ENCODE measurements at places on chromosomes 7 and 10.

- no peak for DNase-seq
Measured at GRCh38 chr7:117129521-117129955, 176.2 kb downstream of the ST7 start.

GRCh38 chr10:110632591-110633215 lies 11.4 kb upstream of the RBM20 start:
- no peak for DNase-seq

DNA sequence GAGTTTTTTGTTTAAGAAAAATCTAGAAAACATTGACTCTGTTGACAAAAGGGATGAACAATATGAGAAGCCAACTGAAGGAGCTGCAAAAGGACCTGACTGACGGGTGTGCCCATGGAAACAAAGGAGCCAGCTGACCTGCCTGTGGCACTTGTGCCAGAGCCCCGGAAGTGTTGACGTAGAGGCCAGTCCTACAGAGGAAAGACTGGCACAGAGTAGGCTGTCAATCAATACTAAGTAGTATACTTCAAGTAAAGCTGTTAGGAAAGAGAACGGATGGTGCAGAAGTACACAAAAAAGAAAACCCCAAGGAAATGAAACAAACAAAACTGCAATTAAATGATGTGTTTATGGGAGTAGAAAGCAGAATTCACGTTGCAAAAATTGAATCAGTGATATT lies 19.0 kb upstream of the ABI1 start:
- no peak for DNase-seq

- no peak for DNase-seq
Measured at GRCh38 chr10:122503886-122504609, 42.7 kb downstream of the HTRA1 start.

- DNase-seq, result no peak
Measured at GRCh38 chr10:57262892-57263291, 901.8 kb upstream of the ZWINT start.

DNA sequence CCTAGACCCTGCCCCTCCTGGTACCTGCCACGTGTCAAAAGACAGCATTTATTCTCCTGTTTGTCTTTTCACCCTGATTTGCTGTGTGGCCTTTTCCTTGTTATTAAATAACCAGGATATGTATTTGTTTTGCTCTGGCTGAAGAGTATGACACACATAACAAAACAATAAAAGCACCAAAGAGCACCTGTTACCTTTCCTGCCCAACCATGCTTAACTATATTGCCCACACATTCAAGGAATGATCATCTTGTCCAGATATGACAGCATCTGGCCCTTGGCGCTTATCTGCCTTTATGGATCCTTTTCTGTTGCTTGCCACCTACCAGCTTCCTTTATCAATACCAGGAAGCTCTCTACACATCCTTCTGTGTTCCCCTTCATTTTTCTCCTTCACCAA lies 357.7 kb downstream of the FGFR2 start:
- no peak for DNase-seq

- DNase-seq, result no peak
Measured at GRCh38 chr10:106513352-106513771, 651.1 kb downstream of the SORCS1 start.

GRCh38 chr7:2088801-2089200 lies 143.9 kb downstream of the MAD1L1 start:
- DNase-seq, result no peak

- DNase-seq, result no peak
Measured at GRCh38 chr10:132698761-132699391, 87.1 kb downstream of the NKX6-2 start.

DNA sequence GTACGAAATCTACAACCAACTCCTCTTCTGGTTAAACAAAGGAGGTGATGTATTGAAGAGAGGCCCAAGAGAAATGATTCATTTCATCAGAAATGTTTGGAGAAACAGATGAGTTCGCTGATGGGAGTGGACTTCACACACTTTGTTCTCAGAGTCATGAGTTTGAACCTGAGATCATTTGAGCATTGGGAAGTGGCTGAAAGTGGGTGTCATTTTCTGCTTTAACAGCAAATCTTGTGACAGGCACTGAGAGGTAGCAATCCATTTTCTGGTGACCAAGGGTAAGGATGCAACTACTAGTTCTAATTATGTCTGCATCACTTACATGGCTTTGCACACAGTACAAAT lies 51.4 kb downstream of the RBM20 start:
- no peak for DNase-seq

DNA sequence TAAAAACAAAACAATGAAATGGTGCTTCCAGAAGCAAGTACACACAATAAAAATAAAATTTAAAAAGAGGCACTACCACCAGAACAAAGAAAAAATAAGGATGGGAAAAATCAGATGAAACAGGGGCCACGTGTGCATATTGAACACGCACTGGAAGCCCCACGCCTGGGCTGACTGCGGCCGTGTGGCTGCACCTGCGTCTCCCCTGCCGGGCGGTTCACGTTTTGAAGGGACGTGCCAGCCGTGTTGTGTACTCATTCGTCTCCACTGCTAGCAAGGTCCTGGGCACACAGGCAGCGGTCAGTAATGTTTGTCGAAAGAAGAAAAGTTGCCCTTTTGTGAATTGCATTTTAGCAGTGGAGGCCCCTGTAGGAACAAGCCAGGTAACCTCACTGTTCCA lies 255.9 kb upstream of the RNF32 start:
- DNase-seq, result no peak

- DNase-seq, result no peak
Measured at GRCh38 chr7:45068236-45069023, 20.3 kb downstream of the NACAD start.

DNA sequence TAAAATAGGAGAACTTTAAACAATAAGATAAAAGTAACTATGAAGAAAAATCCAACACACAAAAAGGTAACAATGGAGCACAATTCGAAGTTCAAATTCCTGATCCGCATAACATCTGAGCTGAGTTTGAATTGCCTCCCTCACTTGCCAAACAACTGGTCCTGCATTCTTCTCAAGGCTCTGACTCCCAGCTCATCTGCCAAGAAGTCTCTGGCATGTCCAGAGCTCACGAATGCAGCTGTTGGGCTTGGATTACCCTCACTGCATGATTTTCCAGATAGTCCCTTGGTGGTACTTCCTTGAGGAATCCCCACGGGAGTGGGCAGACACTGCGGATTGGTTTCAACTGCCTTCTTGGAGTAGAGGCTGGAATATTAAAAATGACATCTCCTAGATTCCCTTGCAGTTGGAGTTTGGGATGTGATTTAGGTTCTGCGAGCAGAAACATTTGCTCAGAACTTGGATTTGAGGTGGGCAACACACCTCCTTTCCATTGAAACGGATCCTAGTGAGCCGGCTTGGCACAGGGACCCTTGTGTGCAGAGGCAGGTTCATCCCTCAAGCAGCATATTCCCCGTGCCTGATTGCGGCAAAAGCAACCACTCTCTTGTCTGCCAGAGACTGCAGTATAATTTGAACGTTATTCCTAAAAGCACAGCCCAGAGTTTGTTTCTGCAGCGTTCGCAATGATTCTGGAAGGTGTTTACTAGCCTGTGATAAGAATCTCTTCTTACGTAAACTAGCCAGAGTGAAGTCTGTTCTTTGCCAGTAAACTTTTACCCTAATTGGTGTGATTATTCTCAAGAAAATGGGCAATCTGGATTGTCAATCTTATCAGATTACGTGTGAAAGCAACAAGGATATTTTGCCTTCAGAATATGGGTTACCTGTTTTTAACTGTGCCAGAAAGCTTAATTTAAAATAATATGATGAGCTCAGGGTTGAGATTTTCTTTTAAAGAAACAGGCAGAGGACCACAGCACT lies 23.4 kb upstream of the PRKCQ start:
- no peak for DNase-seq

DNA sequence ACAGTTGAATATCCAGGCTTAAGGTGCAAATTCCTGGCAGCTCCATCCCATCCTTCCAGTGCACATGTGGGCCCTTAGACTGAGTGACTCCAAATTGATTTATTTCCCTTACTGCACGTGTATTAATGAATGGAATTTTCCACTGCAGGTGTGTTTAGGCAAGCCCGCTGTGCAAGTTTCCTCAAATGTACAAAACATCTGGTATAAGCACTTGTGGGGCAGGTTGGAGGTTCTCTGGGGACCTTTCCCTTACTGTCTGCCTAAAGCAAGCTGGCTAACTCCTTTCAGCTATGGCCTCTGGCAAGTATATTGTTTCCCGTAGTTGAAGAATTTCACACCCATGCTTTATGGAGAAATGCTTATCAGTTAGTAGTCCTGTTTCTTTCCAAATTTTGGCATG lies 25.3 kb upstream of the GIMAP6 start:
- DNase-seq, result no peak

GRCh38 chr10:69202332-69202731 lies 17.8 kb upstream of the HKDC1 start:
- DNase-seq, result peak; percentile 19

GRCh38 chr10:108060246-108060645 lies 895.7 kb upstream of the SORCS1 start:
- DNase-seq, result no peak

- no peak for DNase-seq
Measured at GRCh38 chr7:153061910-153062528, 302.5 kb downstream of the ACTR3B start.

- no peak for DNase-seq
Measured at GRCh38 chr7:31492086-31492485, 21.8 kb upstream of the ITPRID1 start.

DNA sequence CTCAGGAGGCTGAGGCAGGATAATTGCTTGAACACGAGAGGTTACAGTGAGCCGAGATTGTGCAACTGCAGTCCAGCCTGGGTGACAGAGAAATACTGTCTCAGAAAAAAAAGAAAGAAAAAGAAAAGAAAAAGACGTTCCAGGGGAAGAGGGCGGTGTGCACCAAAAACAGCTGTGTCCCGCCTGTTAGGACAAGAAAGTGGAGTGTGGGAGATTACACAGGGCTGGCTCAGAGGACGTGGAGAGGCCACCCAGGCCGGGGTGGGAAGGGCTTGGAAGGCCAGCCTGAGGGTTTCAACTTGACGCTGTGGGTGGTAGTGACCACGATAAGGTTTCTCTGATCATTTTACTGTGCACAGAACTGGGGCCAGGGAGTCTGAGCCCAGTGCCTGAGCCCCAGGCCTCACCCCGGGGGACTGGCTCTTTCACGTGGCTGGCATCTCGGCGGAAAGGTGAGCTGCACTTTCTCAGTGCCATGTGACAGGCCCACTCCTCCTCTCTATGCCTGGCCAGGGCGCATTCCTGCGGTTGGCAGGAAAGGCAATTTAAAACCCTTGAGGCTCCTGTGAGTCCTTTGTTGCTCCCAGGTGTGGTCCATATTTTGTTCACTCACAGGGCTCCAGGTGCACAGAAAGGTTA lies 13.9 kb downstream of the RHBDD2 start:
- DNase-seq, result no peak

DNA sequence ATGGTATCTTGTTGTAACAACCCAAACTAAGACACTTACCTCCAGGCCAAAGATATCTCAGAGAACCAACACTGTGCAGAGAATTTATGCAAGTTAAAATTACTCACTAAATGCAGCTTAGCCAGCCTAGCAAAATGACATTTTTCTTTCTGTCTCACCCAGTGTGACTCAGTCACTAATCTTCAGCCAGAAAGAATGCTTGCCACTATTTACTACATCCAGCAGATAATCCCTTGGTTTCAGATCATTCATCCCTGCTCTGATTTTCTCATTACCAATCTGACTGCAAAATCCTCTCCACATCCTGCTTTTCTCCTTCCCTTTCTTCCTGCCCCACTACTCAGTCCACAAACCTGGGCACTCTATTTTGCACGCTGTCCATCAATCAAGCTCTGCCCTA lies 93.5 kb upstream of the NEBL start:
- no peak for DNase-seq

DNA sequence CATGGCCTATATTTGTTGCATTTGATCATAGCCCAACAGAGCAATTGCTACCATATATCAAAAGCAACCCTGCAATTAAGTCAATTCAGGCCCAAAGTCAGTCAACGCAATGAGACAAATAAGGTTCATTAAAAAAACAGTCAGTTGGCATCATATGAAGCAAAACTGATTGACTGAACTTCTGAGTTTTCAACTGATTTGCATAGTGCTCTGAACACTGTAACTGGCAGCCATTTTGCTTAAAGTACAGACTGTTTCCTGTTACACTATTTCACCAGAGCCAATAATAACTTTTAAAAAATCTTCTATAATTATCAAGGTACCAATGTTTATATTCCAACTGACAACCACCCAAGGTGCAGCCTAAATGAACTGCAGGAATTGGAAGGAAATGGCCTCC lies 68.4 kb upstream of the RAPGEF5 start:
- DNase-seq, result no peak

DNA sequence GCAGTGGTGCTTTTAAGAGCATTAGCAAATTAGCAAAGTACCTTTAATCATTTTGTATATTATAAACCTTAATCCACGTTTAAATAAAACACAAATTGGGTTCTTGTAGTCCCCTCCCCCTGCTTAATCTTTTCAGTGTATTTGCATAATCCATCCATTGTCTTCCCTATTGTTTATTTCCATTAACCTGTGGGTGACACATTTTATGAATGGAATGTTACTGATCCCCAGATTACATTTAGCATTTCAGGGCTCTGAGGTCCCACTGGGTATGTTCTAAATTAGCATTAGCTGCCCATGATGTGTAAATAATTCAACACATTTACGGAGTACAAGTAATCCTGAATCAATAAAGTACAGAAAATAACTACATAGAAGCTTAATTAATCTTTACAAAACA lies 138.4 kb upstream of the FEZF1 start:
- no peak for DNase-seq

DNA sequence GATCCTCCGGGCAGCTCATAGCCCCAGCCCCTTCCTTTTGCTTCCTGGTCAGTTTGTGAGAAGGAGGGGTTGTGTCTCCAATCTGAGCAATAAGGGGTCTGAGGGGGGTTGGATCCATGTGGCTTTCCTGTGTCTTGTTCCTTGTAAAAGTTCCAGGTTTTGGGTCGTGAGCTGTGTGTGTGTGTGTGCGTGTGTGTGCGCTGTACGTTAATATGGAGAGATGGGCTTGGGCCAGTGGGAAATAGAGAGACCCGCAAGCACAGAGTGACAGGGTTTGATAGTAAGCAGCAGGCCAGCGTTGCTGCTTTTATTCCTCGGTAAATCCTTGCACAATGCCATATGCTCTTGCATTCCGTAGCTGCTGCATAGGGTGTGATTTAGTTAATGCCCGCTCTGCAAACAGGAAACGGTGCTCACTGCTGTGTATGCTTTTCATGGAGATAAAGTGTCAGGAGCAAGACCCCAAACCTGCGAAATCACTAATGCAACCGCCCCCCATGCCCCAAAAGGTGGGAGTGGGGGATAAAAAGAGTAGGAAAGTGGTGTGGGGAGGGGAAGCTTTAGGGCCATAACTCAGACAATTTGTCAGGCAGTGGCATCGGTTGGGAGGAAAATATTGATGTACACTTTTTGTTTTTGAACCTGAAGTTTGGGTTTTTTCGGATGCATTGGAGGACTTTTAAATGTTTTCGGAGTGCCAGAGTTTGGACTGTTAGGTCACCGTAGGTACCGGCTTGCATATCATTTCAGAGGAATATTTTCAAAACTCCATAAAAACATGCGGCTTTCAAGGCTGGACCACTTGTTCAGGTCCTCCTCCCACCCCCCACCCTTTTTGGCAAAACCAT lies 108.7 kb downstream of the TCF7L2 start:
- no peak for DNase-seq
